Femur (tissue), 1 donor: ENCODE measurements at places on chromosomes 3 and 15.
A peak's percentile ranks its signal among the peaks of the same experiment; 100 is the strongest.

DNA sequence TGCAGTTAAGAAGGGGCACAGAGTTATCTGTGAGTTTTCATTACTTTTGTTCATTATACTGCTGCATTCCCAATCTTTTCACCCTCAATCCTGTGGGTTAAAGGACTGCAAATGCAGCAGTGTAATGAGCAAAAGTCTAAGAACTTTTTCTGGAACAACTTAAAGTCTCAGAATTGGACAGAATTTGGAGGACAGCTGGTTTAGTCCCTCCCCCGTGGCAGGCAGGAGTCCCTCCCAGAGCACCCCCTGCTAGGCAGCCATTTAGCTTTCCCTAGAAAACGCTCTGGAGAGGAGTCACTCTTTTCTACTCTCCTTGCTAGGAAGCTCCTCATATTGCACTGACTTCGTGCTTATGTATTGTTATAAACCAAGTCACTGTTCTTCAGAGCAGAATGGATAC is 156.3 kb upstream of the UBE2E1 start:
- no peak for DNase-seq

- DNase-seq: no peak
Observed at GRCh38 chr15:54941417-54941816, 255.3 kb downstream of the RSL24D1 start.

DNA sequence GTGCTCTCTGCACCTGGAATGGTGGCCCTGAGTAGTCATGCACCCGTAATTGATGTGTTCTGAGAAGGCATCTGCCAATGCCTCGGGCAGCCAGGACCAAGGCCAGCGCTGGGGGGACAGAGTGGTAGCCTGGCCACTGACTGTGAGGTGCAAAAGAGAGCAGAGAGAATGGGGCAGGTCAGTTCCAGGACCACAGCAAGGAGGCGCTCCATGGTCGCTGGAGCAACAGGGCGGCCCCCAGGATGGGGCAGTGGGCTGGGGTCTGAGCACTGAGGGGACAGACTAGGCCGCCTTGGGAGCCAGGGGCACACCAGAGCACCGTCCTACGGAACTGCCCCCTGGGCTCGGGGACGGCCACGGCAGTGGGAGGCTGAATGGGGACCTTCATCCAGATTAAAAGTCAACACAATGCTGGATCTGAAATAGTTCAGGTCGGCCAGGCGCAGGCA is 48.3 kb upstream of the IQSEC1 start:
- peak; percentile 7 for DNase-seq

- DNase-seq: no peak
Observed at GRCh38 chr15:96076350-96076749, 254.2 kb upstream of the NR2F2 start.

- peak; percentile 58 for DNase-seq
Observed at GRCh38 chr3:187742351-187743171, 2.7 kb downstream of the BCL6 start.

GRCh38 chr3:70736009-70736408 is 423.6 kb upstream of the MDFIC2 start:
- DNase-seq: no peak

DNA sequence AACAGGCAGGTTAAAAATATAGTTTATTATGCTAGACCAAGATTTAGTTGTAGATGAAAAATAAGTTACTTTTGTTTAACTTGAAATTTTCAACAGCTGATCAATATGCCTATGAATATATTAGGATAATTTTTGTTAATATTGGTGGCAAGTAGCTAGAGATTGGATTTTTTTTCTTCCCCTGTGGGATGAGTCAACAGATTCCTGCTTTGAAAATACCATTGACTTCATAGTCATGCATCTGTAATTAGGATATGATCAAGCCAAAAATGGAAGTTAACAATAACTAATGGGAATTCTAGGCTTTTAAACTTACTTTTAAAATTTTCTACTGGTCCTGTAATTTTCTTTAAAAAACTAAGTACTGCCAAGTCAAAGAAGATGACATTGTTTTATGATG is 211.7 kb downstream of the ZIC1 start:
- DNase-seq: no peak

GRCh38 chr3:15953841-15954240 is 156.1 kb upstream of the ANKRD28 start:
- no peak for DNase-seq

DNA sequence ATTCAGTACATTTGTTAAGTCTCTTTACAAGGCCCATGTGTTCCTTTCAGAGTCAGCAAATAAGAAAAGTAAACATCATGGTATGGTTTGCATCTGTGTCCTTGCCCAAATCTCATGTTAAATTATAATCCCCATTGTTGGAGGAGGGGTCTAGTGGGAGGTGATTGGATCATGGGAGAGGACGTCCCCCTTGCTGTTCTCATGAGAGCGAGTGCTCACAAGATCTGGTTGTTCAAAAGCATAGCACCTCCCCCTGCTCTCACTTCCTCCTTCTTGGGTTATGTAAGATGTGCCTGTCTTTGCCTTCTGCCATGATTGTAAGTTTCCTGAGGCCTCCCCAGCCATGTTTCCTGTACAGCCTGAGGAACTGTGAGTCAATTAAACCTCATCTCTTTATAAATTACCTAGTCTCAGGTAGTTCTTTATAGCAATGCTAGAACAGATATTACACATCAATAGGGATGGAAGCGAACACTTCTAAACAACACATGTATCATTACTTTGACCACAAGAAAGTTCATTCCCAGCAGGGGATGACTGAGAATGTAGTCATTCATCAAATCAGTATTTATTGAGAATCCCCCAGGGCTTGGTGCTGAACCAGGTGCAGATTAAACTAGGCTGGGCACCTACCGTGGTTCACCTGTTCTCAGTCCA is 4.1 kb downstream of the EFCAB12 start:
- DNase-seq: no peak

GRCh38 chr3:10706156-10706739 is 109.8 kb upstream of the SLC6A11 start:
- DNase-seq: no peak

GRCh38 chr3:39349080-39349479 is 19.6 kb downstream of the CCR8 start:
- no peak for DNase-seq

DNA sequence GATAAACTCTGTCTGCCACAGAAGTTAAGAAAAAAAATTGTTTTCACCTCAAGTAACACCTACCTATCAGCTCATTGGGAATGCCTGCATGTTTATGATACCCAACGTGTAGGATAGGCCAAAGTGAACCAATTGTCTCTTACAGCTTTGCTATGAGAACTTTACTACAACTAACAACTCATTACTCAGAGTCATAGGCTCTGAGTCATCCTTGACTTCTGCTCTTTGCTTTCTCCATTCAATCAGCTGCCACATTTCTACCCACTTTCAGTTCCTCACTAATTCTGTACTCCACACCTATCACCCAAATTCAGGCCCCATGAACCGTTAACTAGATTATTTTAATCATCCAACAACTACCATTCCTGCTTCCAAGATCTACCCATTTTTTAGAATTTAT is 843.9 kb downstream of the TUSC7 start:
- DNase-seq: no peak

- no peak for DNase-seq
Observed at GRCh38 chr15:90178468-90179435, 22.4 kb upstream of the SEMA4B start.

DNA sequence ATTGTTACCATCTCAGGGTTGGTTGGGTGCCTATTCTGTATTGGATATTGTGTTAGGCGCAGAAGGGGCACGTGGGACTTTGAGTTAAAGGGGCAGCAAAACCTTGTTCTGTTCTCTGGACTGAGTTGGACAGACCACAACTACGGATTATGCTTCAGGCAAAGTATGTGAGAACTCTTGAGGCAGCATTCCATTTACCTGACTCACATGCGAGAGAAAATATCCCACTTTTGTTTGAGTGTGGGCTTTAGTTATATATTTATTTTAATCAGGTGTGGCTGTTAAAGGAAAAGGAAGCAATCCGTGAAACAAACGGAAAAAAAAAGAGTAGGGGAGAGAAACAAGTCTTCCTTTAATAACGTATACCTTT is 627 bp upstream of the PLS1 start:
- no peak for DNase-seq

DNA sequence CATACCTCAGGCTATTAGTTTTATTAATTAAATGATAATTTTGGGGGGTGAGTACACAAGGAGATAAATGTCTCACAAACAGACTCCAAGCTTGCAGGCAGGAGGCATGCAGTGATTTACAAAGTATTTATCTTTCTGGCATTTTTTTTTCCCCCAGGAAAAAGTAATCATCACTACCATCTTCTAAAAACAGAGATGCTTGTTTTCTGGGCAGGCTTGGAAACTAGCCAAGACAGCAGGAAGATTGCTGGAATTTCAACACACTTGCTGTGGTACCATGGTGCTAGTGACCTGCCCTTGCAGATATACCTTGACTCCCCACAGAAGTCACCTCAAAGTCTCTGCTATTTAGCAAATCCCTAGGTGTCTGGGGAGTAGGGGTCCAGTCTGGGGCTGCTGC is 732.8 kb upstream of the CFAP20DC start:
- no peak for DNase-seq

DNA sequence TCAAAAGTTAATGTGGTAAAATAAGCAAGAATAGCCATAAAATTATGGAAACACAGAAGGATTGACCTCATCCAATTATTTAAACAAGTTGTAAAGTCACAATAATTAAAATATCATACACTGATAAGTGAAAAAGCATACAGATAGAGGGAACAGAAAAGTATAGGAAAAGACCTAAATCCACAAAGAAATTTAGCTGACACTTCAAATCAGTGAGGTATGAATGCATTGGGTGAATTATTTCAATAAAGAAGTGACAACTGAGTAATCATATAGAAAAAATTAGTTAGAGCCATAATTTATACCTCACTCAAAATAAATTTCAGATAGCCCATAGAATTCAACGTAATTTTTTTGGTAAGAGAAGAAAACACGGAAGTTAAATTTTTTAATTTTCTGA is 25.1 kb downstream of the TFDP2 start:
- no peak for DNase-seq

DNA sequence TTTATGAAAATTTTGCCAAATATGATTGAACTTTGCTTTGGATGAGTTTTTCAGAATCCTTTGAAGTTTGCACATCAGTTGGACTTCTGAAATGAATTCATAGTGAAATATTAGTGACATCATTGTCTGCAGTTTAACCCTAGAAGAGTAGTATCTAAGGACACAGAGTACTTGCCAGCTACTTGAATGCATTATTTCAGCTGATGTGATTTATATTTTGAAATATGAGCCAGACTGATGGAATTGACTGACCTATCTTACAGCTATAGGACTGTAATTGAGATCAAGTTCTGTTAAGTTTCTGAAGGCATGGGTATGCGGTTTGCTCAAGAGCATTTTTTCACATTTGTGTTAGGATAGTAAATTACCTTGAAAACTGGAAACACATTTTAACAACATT is 51.2 kb downstream of the LYSMD4 start:
- no peak for DNase-seq

DNA sequence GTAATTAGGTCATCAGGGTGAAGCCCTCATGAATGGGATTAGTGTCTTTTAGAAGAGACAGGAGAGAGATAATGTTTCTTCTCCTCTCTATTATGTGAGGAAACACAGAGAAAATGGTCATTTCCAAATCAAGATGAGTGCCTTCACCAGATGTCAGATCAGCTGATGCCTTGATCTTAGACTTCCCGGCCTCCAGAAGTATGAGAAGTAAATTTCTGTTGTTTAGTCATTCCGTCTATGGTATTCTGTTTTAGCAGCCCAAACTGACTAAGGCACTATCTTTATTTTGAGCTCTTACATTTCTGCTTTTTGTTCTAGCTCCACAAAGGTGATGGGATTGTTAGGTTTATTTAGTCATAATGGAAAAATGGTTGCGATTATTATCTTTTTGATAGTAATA is 273.2 kb upstream of the GADL1 start:
- DNase-seq: no peak
